ENCODE measurements at places on chromosomes 6 and 20. TPM values are rescaled to one million over a fixed set of nuclear protein-coding genes. Genes with fewer than 3 reads are reported as not detected.

The GSTA4 gene
- total RNA-seq = 72.9 TPM

The APCDD1L gene
- total RNA-seq = 0.53 TPM

The PROKR2 gene
- 5.9 TPM for total RNA-seq

The OR2B6 gene
- total RNA-seq = not detected

DNA sequence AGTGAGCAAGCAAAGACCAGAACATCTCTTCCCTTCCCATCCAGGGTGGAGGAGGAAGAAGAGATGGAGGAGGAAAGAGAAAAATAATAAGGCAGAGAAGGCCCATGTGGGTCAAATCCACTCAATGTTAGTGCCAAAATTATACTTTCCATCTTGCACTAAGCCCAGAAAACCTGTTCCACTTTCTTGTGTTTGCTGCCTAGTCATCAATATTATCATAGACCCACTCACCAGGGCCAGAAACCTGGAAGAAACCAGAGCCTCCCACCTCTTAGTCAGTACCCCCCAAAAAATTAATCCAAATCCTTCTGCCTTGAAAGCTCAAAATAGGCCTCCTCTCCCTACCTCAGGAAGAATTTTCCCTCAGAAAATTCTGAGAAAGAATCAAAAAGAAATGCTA lies 171.1 kb downstream of the SOD2 start:
- no peak overlapping the region for H3K4me3 ChIP-seq
- H3K27ac ChIP-seq = no peak overlapping the region
- no peaks in the 10 kb centered on the region for H3K4me1 ChIP-seq

- H3K27ac ChIP-seq = no peak overlapping the region
- H3K36me3 ChIP-seq = peaks cover 14% of the 10 kb centered on the region
- H3K4me1 ChIP-seq = no peaks in the 10 kb centered on the region
Observed at GRCh38 chr20:3563548-3564177, 92.8 kb downstream of the ATRN start.

DNA sequence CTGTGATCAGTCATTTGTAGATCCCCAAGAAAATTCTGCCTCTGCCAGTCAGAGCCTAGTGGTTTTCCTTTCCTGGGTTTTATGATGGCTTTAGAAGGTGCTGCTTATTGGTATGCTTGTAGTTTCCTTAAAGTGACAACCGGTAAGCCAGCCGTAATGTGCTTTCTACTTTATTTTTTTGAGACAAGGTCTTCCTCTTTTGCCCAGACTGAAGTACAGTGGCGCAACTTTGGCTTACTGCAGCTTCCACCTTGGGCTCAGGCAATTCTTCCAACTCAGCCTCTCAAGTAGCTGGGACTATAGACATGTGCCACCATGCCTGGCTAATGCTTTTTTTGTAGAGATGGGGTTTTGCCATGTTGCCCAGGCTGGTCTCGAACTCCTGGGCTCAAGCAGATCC lies 23.5 kb downstream of the MCM8 start:
- no peak for DNase-seq
- no peak overlapping the region for H3K27ac ChIP-seq
- no peak overlapping the region for H3K4me3 ChIP-seq
- no peaks in the 10 kb centered on the region for H3K36me3 ChIP-seq
- no peaks in the 10 kb centered on the region for H3K4me1 ChIP-seq

DNA sequence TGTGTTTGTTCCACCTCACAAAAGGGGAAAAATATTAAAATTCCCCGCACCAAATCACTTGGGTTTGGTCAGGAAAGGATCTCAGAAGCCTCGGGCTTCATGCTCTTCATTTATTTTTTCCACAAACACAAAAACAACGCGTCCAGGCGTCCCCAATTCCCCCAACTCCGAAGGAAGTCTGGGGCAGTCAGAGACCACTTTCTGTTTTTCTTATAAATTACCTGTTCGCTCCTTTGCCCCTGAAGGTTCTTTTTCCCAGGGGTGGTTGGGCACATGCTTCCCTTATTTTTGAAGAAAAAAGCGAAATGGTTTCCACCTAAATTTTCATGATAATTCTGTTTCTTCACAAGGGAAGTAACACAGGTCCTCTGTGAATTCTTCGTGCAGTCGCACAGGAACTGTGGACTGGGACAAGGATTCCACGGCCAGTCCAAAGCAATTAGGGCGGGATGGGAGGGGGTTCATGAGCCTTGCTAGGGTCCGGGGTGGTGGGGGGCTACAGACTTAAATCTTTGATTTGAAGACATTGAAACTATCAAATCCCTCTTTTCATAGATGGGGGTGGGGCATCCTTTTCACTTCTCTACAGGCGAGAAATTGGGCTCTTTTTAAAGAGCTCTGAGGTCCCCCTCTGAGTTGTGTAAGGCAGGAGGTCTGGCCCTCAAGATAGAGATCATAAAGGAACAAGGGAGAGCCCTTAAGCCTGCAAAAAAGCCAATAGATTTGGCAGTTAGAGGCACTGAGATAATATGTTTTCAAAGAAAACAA lies 30.5 kb upstream of the HFE start:
- no peaks in the 10 kb centered on the region for H3K27me3 ChIP-seq
- DNase-seq = no peak
- H3K4me3 ChIP-seq = peak overlapping the region; percentile 94
- no peaks in the 10 kb centered on the region for H3K36me3 ChIP-seq

GRCh38 chr6:162621246-162621645 lies 106.3 kb downstream of the PRKN start:
- H3K4me1 ChIP-seq = peaks cover 6% of the 10 kb centered on the region
- no peak for DNase-seq

DNA sequence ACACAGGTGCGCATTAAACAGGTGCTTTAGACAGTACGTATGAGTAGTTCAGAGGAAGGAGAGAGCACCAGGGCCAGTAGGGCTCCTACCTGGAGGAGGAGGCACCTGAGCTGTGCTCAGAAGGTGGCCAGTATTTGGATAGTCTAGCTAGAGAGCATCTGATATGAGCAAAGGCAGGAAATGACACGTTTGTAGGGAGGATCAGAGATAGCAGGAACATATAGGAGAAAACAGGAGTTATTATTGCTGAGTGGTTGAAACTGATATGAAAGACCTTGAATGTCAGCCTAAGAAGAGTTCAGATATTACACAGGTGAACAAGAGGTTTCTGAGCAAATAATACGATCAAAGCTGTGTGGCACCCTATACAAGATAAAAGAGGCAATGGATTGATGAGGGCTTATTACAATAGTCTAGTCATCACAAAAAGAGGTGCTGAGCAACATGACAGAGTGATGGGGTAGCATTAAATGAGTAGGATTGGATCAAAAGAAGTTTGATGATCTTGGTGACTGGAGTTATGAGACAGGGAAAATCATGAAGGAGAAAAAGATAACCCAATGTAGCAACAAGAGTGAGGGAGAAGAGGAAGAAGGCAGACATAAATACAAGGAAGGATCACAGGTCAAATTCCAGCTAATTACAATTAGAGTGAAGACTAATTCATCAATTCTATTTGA lies 69.8 kb upstream of the HIVEP1 start:
- H3K4me3 ChIP-seq = no peak overlapping the region
- DNase-seq = no peak
- H3K27ac ChIP-seq = no peak overlapping the region
- H3K4me1 ChIP-seq = peaks cover 30% of the 10 kb centered on the region
- H3K36me3 ChIP-seq = no peaks in the 10 kb centered on the region
- no peaks in the 10 kb centered on the region for H3K27me3 ChIP-seq

DNA sequence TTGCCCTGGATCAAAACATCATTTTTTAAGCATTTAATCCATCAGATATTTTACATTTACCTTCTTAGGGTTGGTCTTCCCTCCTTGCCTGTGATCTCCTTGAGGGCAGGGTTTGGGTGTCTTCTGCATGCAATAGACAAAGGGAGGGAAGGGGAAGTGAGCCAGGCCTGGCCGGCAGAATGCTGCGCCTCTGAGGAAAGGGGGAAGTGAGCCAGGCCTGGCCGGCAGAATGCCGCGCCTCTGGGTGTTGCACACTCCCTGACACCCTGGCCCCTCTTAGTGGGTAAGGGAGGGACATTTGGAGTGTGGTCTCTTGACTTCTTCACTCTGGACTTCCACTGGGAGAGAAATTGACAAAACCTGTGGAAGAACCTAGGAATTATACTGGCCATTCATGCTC lies 12.4 kb downstream of the PSMF1 start:
- H3K27ac ChIP-seq = peak overlapping the region; percentile 21
- no peak for DNase-seq
- peaks cover 59% of the 10 kb centered on the region for H3K36me3 ChIP-seq
- no peak overlapping the region for H3K4me3 ChIP-seq

DNA sequence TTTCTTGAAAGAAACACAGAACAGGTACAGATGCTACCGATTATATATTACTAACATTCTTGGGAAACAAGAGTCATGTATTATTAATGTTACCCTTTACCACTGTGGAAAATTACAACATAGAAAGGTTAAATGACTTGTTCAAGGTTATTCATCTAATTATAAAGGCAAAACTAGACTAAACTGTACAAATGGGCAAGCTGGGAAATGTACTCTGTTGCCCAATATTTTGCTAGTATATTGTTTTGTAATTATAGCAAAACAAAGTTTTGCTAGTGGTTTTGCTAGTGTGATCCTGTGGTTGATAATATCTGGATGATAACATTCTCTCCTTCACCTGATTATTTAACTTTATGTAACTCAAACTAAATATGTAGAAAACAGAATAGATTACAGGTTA lies 96.5 kb downstream of the TINAG start:
- no peaks in the 10 kb centered on the region for H3K27me3 ChIP-seq
- no peak for DNase-seq
- no peak overlapping the region for H3K4me3 ChIP-seq

DNA sequence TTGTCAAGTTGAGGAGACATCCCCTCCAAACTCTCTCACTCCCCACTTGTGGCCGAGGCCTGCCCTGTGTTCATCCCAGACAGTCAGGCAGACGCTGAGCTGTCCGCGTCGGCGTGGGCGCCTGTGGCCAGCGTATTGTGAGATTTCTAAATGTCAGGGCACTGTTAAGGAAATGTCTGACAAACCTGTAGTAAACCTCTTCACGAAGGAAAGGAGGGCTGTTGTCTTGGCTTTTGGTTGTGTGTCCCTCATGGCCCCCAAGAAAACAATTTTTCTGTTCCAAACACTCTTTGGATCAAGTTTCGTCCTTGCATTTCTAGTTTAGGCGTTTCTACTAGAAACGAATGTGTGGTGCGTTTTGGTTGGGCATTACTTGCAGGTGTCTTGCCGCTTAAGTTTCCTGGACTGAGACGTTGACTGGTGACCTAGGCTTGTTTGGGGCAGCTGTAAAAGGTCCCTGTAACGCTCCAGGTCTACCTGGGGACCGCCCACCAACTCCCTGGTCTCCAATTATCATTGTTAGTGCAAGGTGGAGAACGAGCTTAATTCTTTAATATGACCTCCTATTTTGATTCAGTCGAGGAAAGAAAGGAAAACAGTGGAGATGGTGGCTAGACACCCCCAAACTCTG lies 8.7 kb upstream of the POU3F2 start:
- peaks cover 25% of the 10 kb centered on the region for H3K4me1 ChIP-seq
- H3K27ac ChIP-seq = no peak overlapping the region
- no peak for DNase-seq
- H3K4me3 ChIP-seq = peak overlapping the region; percentile 81
- H3K27me3 ChIP-seq = peaks cover 98% of the 10 kb centered on the region
- no peaks in the 10 kb centered on the region for H3K36me3 ChIP-seq

GRCh38 chr6:125095580-125096301 lies 57.8 kb upstream of the TPD52L1 start:
- peaks cover 4% of the 10 kb centered on the region for H3K27me3 ChIP-seq
- no peaks in the 10 kb centered on the region for H3K36me3 ChIP-seq
- no peak for DNase-seq
- H3K4me3 ChIP-seq = no peak overlapping the region

DNA sequence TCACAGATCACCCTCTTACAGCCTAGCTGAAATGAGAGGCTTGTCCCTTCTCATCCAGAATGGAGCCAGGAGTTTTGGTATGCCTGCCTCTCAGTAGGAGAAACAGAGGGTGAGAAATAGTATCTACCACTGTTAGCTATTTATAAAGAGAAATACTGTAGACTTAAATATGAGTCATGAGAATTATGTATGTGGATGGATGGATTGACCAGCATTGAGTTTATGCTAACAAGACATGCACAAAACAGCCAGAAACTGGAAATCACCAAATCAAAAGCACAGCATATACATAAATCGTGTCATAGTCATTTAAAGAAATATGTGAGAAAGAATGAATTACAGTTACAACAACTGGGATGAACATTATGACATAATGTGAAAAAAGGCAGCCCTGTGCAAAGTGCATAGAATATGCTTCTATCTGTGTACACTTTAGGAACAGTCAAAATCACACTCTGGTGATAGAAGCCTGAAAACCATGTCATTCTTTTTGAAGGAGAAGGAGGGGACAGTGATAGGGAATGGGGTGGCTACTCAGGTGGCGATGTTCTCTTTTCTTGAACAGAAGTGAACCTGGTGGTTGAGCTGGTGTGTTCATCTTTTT lies 79.8 kb upstream of the KIF25 start:
- H3K27ac ChIP-seq = no peak overlapping the region
- H3K27me3 ChIP-seq = no peaks in the 10 kb centered on the region
- no peak overlapping the region for H3K4me3 ChIP-seq

GRCh38 chr6:38843798-38844197 lies 128.7 kb downstream of the DNAH8 start:
- no peaks in the 10 kb centered on the region for H3K27me3 ChIP-seq
- no peak for DNase-seq
- H3K27ac ChIP-seq = no peak overlapping the region

DNA sequence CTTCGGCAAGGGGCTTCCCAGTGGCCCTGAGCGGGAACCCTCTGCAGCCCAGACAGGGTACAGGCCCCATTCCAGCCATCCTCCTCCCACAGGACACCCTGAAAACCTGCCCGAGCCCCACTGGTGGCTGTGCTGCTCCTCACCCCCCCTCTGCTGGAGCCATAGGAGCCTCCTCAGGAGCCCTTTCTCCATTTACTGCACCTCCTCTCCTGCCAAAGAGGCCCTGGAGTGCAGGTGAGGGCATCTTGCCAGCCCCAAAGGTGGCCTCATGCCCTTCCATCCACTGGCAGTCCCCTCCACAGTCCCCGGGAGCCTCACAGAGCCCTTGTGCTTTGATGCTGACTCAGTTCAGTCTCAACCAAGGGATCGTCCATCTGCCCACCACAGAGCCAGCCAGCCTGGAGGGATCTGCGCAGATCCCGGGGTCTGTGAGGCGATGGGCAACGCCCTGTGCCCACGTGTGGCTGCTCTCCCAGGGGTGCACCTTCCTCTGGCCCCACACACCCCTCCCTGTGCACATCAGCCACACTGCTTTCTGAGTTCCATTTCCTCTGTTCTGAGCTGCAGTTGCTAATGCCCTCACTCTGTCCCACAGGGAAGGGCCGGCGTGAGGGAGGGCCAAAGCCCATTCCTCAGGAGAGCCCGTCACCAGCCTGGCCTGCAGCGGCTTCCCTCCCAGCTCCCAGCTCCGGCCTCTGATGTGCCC lies 228.5 kb downstream of the DLL1 start:
- DNase-seq = peak; percentile 64
- no peak overlapping the region for H3K4me3 ChIP-seq
- H3K27ac ChIP-seq = no peak overlapping the region
- peaks cover 4% of the 10 kb centered on the region for H3K4me1 ChIP-seq
